NCI-H774 (cell line): ENCODE measurements at places on chromosomes 1 and 21.

- no peak for DNase-seq
These were observed 28.7 kb upstream of the CRNN start for GRCh38 chr1:152442765-152443164.

- no peak for DNase-seq
These were observed 62.1 kb downstream of the USP24 start for GRCh38 chr1:55153031-55153430.

DNA sequence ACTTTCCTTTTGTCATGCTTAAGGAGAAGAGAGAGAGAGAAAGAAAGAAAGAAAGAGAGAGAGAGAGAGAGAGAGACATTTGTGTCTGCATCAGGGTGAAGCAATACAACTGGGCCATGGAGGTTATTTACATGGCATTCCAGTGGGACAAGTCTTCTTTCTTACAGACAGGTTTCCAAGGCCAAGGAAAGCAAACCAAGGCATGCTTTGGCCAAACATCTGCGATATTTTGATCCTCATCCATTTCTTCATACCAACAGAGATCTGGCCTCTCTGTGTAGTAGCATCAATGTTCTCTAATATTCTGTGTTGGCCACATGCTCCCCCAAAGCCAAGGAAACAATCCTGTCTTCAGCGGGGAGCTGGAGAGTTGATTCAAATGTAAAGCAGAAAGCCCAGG is 292.1 kb downstream of the SETD4 start:
- no peak for DNase-seq

GRCh38 chr1:16198444-16199156 is 13.9 kb downstream of the ARHGEF19 start:
- no peak for DNase-seq

- DNase-seq: no peak
These were observed 3.0 kb downstream of the MTARC2 start for GRCh38 chr1:220751111-220751510.

DNA sequence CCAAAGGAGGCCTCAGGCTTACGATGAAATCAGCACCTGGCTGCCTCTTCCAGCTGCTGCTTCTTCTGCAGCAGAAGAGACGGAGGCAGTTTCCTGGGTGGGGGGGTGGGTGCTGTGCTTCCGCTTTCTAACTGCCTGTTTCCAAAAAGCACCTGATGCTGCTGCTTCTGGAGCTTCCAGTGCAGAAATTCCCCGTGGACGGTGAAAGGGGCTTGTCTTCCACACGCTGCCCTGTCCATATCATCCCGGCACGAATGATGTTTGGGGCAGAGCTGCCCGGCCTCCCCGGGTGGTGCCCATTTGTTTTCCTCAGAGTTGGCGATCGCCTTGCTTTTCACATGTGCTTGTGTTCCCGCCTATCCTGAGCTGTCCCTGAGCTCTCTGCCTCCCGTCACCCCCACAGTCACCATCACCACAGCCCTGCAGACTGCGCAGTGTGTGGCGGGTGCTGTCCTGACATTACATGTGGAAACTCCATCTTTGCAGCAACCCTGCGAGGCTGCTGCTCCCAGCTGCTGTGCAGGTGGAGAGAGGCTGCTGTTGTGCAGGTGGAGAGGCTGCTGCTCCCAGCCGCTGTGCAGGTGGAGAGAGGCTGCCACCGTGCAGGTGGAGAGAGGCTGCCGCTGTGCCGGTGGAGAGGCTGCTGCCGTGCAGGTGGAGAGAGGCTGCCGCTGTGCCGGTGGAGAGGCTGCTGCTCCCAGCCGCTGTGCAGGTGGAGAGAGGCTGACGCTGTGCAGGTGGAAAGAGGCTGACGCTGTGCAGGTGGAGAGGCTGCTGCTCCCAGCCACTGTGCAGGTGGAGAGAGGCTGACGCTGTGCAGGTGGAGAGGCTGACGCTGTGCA is 1.8 kb downstream of the TTLL10 start:
- DNase-seq: peak; percentile 70

GRCh38 chr1:57843760-57844159 is 419.9 kb upstream of the DAB1 start:
- DNase-seq: no peak

DNA sequence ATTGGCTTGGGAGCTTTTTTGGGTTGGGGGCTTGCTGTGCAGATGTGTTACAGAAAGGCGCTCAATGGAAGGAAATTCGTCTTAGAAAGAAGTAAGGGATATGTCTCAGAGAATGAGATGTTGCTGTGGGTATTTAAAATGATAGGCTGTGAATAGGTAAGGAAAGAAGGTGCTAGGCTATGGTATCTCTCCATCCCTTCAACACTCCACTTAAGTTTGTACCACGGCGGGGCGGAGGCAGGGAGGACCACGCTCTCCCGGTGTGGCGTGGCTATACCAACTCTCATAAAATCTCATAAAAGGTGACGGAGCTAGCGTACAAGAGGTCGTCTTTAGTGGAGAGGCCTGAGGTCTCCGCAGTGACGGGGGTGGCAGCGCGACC is 305 bp upstream of the RPS6KC1 start:
- no peak for DNase-seq

DNA sequence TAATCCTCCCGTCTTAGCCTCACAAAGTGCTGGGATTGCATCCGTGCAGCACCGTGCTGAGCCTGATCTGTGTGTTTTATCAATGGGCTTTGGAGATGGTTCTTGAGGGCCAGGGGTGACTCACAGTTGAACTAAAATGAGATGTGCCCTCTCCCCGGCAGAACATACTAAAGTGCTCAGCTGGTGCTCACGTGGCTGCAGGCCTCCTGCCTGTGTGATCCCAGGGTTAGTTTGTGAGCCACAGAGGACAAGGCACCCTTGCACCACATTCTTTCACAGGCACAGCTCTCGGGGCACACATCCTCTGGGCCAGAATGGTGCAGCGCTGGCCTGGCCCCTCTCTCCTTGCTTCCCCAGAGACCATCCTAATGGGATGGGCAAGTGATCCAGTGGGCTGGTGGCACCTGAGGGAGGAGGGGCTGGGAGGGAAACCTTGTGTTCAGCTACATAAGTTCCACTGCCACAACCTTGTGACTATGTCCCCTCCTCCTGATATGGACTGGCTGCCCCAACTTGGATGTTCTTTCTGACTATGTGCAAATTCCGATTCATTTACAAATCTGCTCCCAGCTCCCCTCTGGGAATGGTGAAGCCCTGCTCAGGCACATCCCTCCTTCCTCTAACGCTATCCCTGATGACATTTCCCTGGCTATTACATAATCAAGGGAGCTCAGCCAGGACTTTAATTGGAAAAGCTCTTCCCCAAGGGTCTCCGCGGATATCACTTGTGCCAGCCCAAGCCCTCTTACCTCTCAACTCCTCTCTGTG is 197.0 kb upstream of the EDN2 start:
- no peak for DNase-seq

DNA sequence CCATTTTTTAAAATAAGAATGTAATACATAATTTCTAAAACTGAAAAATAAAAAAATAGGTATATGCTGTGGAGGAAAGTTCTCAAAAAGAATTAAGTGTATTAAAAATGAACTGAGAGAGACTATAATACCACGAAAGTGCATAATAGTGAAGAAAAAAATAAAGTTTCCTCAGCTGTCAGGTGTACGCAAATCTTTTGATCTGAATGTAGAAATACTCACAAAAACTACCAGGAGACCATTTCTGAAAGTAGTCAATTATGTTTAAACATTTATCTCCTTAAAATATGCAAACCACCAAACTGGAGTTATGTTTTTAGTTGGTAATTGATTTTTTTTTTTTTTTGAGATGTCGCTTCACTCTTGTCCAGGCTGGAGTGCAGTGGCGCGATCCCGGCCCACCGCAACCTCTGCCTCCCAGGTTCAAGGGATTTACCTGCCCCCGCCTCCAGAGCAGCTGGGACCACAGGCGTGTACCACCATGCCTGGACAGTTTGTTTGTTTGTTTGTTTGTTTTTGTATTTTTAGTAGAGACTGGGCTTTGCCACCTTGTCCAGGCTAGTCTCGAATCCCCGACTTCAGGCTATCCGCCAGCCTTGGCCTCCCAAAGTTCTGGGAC is 1169.2 kb upstream of the B3GALT2 start:
- no peak for DNase-seq

DNA sequence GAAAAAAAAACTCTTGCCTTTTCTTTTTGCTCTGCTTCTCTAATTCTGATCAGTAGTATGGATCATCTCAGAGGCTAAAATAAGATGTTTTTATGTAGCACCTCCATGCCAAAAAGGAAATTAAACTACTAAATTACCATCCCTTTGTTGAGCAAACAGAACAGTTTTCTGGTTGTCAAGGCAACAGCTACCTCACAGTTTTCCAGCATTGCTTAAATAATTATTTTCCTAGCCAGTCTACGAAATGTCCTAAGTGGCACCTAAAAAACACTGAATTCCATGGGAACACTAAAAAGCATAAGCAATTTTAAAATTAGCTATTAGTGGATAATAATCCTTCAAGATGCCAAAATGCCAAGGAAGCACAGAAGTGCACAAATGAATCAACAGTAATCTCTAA is 61.7 kb downstream of the ARID4B start:
- DNase-seq: no peak

- no peak for DNase-seq
These were observed 22.1 kb downstream of the NEK2 start for GRCh38 chr1:211653293-211653692.

DNA sequence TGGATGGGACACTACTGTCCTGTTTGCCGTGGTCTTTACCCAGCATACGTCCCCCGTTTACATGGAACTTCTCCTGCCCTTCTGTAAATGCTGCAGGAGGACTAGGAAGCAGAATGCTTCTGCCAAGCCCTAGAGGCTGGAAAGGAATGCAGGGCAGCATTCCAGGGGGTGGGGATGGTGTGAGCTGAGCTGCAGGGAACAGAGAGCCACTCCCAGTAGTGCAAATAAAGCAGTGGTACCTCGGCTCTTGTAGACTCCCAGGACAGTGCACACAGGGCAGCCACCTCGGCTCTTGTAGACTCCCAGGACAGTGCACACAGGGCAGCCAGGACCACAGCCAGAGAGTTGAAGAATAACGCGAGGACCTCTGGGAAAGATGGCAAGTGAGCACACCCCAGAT is 35.4 kb downstream of the PTPRU start:
- no peak for DNase-seq

DNA sequence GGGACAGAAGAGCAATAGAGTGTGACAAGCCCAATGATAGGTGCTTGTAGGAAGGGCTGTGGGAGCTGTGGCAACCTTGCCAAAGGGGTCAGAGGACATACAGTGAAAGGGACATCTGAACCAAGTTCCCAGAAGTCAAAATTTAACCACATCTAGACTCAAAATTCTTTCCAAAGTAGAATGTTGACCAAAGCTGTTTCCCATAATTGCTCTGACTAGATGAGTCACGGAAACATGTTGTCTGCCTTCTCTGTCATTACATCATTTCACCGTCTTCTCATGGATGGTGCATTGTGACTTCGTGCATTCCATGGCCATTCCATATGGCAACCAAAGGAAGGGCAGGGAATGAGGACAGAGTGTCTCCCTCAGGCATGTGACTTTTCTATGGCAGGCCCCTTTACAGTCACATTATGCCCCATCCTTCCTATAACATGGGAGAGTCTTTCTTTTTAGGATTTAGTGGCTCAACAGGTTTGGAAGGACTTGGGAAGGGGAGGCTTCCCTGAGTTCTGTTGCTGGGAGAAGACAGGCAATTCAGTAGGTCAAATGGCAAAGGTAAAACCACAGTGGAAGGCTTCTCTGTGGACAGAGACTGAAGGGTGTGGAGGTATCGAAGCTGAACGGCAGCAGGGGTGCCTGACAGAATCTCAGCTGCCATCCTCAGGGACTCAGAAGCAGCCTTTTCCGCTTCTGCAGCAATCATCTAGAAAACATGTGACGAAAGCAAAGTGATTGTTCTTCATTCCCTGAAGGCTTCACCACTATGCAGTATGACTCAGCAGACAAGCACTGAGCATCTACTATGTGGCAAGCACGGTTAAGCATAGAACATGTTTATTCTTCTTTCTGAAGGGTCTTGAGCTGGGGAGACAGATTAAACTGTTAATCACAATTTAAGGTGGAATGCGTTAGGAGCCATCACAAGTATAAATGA is 24.7 kb downstream of the NPHS2 start:
- DNase-seq: no peak

- no peak for DNase-seq
These were observed 53.9 kb downstream of the DUSP10 start for GRCh38 chr1:221687836-221688487.

- no peak for DNase-seq
These were observed 1.2 kb downstream of the ETV3 start for GRCh38 chr1:157137046-157137407.

- no peak for DNase-seq
These were observed 24.3 kb upstream of the ENO1 start for GRCh38 chr1:8902765-8903164.

DNA sequence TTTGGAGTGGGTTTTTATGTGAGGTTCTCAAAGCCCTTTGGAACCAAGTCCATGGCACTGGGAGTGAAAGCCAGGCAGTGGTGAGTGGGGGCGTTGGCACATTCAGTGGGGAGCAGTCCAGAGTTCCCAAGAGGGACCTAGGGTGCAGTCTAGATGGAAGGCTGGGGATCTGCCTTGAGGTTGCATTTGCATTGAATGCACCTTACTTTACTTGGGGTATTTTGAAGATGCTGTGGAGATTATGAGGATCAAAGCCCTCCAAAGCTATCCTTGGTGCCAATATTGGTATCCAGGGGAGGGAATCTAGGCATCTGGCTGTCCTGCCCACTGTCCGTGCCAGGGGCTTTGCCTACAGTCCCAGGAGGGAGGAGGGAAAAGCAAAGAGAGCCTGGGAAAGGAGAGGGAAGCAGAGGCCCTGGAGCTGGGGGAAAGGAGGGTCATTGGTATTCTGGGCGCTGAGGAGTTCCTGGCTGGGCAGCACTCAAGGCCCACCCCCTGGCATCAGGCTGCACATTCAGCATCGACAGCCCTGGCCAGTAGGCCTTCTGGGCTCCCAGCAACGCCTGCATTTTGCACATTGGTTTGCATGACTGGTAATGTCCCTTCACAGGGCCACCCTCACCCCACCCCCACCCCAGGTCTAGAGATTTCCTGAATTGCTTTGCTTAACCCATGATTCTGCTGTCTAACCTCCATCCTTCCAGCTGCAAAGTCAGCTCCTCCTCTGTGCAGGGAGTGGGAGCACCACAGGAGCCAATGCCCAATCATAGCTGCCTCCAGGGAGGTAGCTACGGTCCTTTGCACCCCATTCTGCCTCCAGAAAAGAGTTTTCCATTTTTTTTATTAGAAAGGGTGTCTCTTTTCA is 843 bp upstream of the BCAN start:
- DNase-seq: no peak

DNA sequence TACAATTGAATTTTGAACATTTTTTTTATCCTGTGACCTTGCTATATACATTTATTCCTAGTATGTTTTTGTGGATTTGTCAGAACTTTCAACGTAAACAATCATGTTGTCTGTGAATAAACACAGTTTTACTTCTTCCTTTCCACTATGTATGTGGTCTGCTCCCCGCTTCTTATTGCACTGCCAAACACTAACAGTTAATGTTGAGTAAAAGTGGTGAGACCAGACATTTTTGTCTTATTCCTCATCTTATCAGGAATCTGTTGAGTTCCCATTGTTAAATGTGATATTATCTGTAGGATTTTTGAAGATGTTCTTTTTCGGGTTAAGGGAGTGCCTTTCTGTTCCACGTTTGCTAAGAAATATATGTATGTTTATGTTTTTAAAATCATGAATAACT is 45.9 kb downstream of the CAMSAP2 start:
- no peak for DNase-seq
